ENCODE measurements at places on chromosomes 5 and 9.

GRCh38 chr5:140424135-140424534 lies 22.5 kb downstream of the ANKHD1 start:
- no peak for DNase-seq

DNA sequence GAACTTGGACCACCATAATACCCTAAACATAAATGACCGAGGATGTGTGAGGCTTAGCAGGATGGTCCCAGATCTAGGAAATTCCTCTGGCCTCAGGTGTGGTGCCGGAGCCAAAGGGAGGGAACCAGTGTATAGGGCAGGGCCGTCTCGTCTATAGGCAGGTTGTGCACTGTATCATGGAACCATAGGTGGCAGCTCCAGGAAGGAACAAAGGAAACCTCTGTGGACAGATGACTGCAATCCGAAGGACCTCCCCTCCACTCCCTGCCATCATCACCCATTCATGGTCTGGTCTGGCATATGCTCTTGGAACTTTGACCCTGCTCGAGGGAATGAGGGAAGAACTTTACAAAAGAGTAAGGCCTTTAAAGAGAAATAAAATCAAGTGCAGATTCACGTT lies 2.9 kb upstream of the MACIR start:
- no peak for DNase-seq

GRCh38 chr9:134816264-134816663 lies 64.3 kb upstream of the FCN2 start:
- no peak for DNase-seq

DNA sequence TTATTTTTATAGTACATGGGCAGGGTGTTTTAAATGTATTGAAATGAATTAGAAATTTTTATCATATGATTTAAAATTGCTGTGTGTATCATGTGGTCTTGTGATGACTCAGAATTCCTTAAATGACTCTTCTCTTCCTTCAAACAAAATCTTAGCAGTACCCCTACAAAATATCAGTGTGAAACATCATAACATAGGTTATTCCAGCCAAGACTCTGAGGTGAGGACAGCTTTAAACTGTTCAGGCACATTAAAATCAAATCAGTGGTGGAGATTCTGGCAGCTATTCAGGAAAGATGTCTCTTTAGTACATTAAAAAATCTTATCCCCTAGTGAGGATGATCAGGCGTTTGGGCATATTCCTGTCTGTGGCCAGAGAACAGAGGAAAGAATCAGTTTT lies 174.0 kb downstream of the MAN2A1 start:
- DNase-seq = no peak

- DNase-seq = no peak
Measured at GRCh38 chr5:139068494-139069151, 129.5 kb downstream of the SIL1 start.

- no peak for DNase-seq
Measured at GRCh38 chr5:170436335-170436734, 47.2 kb upstream of the KCNMB1 start.

DNA sequence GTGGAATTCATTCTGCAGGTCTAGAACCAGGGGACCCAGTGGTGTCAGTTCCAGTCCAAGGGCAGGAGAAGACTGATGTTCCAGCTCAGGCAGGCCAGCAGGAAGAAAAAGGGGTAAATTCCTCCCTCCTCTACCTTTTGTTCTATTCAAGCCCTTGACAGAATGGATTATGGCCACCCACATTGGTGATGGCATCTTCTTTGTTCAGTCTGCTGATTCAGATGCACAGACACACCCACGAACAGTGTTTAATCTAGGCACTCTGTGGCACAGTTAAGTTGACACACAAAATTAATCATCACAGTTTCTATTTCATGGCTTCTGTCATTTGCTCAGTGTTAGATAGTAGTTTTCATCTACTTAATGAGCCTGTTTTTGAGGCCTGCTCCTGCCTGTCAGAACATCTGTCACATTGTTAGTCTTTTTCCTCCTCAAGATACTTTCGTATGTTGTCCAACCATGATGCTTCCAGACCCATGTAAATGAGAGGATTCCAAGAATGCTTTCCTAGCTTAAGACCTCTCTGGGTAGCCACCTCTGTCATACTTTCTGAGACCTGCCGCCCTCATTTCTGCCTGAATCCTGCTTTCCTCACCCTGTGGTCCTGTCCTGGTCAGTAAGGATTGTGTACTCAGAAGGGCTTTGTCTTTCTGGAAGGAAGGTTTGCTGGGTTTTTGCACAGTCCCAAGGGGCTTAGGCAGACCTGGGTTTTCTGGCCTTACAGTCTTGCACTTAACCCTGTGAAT lies 72.5 kb downstream of the SPIN1 start:
- DNase-seq = no peak

- DNase-seq = no peak
Measured at GRCh38 chr5:171242521-171242920, 66.5 kb upstream of the TLX3 start.

GRCh38 chr5:177353093-177353492 lies 1.6 kb upstream of the LMAN2 start:
- DNase-seq = no peak

GRCh38 chr5:59460368-59461153 lies 433.0 kb downstream of the PDE4D start:
- no peak for DNase-seq

DNA sequence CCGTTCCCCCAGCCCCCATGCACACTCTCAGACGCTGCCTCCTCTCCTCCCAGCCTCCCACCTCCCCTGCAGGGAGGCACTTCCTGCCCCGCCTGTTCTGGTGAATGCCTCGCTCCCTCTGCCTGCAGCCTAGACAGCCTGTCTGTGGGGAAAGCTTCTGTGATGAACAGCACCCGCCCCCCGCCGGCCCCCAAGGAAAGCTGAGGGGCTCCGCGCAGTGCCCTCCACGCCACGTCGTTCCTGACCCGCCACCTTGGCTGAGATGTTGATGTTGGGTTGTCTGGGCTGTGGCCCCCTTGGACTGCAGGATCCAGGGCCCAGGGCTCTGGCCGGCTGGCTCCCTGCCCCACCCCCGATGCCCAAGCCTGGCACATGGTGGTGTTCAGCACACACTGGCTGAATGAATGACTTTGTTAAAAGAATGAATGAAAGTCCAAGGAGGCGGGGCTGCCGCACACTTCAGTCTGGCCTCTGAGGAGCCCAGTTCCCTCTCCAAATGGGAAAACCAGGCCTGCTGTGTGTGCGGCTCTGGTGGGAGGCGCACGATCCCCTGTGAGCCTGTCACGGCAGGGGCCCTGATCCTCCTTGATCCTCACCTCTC lies 2.1 kb upstream of the MYMK start:
- DNase-seq = no peak

- DNase-seq = no peak
Measured at GRCh38 chr9:115229496-115229895, 111.5 kb upstream of the TNC start.

- DNase-seq = no peak
Measured at GRCh38 chr9:120410925-120411501, 169.0 kb downstream of the CDK5RAP2 start.

GRCh38 chr5:68268101-68268851 lies 52.7 kb downstream of the PIK3R1 start:
- no peak for DNase-seq

DNA sequence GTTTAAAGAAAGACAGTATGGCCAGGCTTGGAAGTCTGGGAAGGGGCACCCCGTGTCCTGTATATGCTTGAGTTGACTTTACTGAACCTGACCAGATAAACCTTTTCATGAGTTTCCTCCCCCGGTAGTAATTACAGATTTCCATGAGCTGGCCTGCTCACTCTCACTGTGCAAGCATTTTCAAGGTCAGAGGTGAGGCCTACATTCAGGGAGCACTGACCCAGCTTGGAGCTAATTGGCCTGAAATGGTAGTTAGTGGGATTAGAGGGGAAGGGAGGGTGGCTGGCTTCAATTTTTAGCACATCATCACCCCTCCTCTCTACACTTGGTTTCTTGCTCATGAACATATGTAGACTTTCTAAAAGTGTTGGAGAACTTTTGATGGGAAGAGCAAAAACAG lies 99.2 kb downstream of the PSAT1 start:
- DNase-seq = no peak

GRCh38 chr9:128396970-128397613 lies 23.6 kb upstream of the CERCAM start:
- no peak for DNase-seq

- no peak for DNase-seq
Measured at GRCh38 chr9:14318361-14318760, 4.4 kb upstream of the NFIB start.

GRCh38 chr9:94783102-94783682 lies 56.7 kb downstream of the AOPEP start:
- DNase-seq = peak; percentile 35

DNA sequence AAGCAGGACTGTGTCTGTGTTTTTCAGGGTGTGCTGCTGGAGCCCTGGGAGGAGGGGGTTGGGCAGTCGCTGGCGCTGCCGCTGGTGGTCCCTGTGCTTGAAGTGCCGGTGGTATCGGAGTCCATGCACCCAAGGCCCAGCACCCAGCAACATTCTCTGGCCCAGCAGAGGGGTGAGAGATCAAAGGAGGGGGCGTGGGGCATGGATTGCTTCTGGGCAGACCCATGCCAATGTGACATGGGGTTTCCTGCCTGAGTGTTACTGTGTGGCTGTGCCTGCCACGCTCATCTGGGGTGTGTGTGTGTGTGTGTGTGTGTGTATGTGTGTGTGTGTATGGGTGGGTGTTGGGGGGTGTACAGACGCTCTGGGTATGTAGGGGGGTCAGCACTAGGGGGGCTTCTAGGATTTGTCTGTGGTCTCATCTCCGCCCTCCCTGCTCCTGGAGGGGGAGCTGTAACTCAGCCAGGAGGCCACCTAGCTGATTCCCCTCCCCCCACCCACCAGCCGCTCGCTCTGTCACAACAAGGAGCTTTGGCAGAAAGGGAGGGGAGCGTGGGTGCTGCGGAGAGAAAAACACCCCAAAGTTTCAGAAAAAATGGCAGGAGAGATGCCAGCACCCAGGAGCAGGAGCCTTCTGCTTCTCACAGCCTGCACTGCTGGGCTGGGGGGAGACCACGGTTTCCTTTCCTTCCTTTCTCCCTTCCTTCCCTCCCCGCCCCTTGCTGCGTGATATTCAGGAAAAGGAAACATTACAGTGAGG lies 35.9 kb upstream of the HSPA9 start:
- DNase-seq = no peak

- DNase-seq = no peak
Measured at GRCh38 chr5:136814619-136815378, 449.5 kb upstream of the TRPC7 start.

- DNase-seq = no peak
Measured at GRCh38 chr5:56558131-56558745, 257.1 kb upstream of the MAP3K1 start.

DNA sequence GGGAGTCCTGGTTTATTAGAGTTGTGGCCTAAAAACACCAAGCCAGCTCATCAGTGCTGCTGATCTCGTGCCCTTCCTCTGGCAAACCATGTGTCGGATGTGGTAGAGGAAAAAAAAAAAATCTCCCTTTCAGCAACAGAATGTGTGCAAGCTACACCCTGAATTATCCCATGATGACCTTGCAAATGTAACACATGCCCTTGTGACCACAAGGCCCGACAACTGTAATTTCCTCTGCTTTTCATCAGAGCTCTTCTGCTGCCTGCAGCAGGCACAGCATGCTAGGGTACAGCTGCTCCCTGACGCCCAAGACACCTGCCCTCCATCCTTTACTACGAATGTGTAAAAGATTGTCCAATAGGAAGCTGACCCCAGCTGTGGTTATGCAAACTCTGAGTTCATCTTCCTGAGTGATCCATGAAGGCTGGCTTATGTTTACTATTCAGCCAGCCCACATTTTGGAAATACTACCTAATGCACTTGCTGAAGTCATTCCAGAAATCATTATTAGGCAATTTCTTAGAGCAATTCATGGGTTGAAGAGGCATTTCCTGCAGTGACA lies 14.6 kb upstream of the BNC2 start:
- no peak for DNase-seq

GRCh38 chr9:113668061-113668460 lies 204.5 kb downstream of the RGS3 start:
- DNase-seq = no peak

- DNase-seq = no peak
Measured at GRCh38 chr5:95812074-95812471, 10.5 kb downstream of the GLRX start.

DNA sequence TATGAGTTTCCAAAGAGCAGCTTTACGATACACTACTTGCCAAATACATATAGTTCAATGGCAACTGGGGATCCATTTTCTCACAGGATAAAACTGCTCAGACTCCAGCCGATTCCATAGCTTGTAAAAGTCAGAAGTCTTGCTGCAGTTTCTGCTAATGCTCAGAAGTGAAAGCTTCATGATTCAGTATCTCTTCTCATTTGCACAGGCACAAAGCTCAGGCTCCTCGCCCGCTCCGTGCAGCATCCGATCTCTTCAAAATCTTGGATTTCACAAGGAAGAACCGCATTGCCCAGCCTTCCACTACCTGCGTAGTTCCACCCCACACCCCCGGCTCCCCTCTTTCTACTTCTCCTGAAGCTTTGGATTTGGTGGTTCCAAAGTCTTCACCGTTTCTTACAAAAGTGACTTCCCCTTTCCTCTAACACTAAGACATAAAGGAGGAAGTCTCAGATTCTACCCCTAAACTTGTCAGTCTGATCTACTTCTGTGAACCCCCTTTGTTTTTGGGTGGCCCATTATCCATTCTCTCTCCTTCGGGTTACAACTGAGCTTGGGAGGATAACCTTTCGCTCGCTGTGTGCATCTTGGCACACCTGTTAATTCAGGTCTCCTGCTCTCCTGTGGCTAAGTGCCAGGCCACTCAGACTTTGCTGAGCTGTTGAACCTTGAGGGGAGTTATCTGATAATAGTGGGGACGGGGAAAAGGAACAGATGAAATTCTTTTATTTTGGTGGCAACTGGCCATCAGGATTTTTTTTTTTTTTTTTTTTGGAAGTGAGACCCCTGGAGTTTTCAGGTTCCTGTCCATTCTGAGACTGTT lies 194.1 kb downstream of the GNA14 start:
- DNase-seq = no peak

- no peak for DNase-seq
Measured at GRCh38 chr9:133944746-133945135, 47.4 kb downstream of the VAV2 start.

DNA sequence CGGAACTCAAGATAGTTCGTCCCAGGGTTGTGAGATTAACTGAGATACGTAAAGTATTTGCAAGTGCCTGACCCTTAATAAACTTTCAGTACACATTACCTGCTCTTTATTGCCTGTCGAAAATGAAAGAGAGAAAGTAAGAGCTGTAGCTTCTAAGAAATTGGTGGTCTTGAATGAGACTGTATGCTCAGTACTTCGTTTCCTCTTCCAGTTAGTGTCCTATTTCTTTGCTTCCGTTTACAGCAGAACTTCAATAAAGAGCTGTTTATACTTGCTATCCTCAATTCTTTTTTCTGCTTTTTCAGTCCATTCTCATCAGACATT lies 534 bp downstream of the SRFBP1 start:
- DNase-seq = no peak

GRCh38 chr5:130805648-130806047 lies 359.4 kb downstream of the HINT1 start:
- DNase-seq = no peak

DNA sequence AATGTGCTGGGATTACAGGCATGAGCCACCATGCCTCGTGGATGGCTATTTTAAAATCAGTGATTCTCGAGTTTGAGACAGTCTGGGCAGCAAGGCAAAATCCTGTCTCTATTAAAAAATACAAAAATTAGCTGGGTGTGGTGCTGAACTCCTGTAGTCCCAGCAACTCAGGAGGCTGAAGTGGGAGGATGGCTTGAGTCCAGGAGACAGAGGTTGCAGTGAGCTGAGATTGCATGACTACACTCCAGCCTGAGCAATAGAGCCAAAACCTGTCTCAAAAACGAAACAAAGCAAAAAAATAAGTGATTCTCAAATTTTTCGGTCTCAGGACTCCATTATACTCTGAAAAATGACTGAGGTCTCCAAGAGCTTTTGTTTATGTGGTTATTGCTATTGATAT lies 47.9 kb upstream of the HSPA9 start:
- DNase-seq = no peak
